ENCODE measurements at places on chromosomes 4 and X.

DNA sequence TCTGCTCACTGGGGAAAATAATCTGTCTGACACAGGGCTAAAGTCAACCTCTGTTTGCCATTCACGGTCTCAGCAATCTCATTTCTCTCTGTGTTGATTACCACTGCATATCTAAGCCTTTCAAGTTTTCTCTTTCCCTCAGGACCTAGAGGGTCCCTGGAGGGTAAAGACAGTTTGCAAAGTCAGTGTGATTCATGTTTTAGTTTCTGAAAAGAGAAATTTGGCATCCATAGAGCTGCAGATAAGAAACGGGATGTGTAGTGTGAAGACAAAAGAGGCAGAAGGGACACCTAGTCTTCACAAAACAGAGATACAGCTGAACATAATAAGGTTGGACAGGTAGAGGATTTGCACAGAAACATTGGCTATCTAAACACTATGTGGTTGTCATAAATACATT lies 34.5 kb upstream of the KDR start:
- DNase-seq: no peak

- DNase-seq: no peak
Observed at GRCh38 chrX:141760761-141761160, 62.2 kb upstream of the SPANXD start.

GRCh38 chrX:39984191-39984956 lies 113.4 kb downstream of the BCOR start:
- no peak for DNase-seq

- DNase-seq: peak; percentile 22
Observed at GRCh38 chr4:99088481-99089365, at the start of gene ADH5. TSS of gene ADH5 (minus strand) at chr4:99088788. CDS start at chr4:99088700, 88 bp downstream.

- DNase-seq: no peak
Observed at GRCh38 chr4:23337292-23337691, 552.6 kb downstream of the PPARGC1A start.

GRCh38 chrX:41332408-41333002 lies 1.5 kb upstream of the DDX3X start:
- no peak for DNase-seq

- no peak for DNase-seq
Observed at GRCh38 chr4:183920512-183920911, 15.4 kb downstream of the STOX2 start.
